ENCODE measurements at places on chromosomes 6 and 20. TPM values are rescaled to one million over a fixed set of nuclear protein-coding genes. Genes with fewer than 3 reads are reported as not detected.

- DNase-seq, result no peak
Measured at GRCh38 chr20:23046431-23046830, 3.0 kb downstream of the THBD start.

DNA sequence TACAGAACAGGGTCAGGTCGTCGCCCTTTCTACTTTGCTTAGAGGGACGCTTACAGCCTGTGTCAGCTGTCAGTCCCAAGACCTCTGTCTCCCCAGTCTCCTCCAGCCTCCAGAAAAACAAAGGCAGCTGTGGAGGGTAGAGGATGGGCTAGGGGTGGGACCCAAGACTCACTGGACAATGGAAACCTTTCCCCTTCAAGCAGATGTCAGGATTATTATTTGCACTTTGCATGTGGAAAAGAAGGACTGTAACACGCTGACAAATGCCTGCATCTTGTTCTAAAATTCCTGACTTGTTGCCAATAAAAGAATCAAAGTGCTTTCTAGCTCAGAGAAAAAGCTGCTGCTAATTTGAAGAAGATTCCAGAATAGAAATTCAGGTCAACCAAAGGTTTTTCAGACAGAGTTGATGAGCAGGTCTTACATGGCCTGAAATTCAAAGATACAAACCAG lies 58.7 kb downstream of the SNX5 start:
- no peak for DNase-seq

- no peak for DNase-seq
Measured at GRCh38 chr20:41635158-41635557, 17.0 kb upstream of the CHD6 start.

- DNase-seq, result peak; percentile 37
Measured at GRCh38 chr6:20319520-20320357, 81.9 kb upstream of the E2F3 start.

Gene RAET1E
- total RNA-seq, result 1.5 TPM

Gene BEND6
- 1.4 TPM for total RNA-seq

All from adrenal gland (tissue), 19 donors.